Activated B cell treated with CpG ODN at 0.5 μM for 24 hours (primary cell): ENCODE measurements at places on chromosomes 1 and 21.

- H3K27me3 ChIP-seq = no peaks in the 10 kb centered on the region
- DNase-seq = no peak
- H3K4me1 ChIP-seq = no peaks in the 10 kb centered on the region
- H3K4me3 ChIP-seq = no peak overlapping the region
Measured at GRCh38 chr1:171226747-171227370, 21.4 kb upstream of the FMO1 start.

- H3K36me3 ChIP-seq = peaks cover 67% of the 10 kb centered on the region
- no peak overlapping the region for H3K27ac ChIP-seq
- no peak for DNase-seq
- H3K27me3 ChIP-seq = no peaks in the 10 kb centered on the region
Measured at GRCh38 chr1:44884746-44885145, 41.7 kb upstream of the PTCH2 start.

- no peaks in the 10 kb centered on the region for H3K36me3 ChIP-seq
- no peak overlapping the region for H3K4me3 ChIP-seq
- H3K27me3 ChIP-seq = no peaks in the 10 kb centered on the region
- peak overlapping the region; percentile 35 for H3K27ac ChIP-seq
- no peak for DNase-seq
Measured at GRCh38 chr1:226424221-226425003, 16.5 kb upstream of the PARP1 start.

DNA sequence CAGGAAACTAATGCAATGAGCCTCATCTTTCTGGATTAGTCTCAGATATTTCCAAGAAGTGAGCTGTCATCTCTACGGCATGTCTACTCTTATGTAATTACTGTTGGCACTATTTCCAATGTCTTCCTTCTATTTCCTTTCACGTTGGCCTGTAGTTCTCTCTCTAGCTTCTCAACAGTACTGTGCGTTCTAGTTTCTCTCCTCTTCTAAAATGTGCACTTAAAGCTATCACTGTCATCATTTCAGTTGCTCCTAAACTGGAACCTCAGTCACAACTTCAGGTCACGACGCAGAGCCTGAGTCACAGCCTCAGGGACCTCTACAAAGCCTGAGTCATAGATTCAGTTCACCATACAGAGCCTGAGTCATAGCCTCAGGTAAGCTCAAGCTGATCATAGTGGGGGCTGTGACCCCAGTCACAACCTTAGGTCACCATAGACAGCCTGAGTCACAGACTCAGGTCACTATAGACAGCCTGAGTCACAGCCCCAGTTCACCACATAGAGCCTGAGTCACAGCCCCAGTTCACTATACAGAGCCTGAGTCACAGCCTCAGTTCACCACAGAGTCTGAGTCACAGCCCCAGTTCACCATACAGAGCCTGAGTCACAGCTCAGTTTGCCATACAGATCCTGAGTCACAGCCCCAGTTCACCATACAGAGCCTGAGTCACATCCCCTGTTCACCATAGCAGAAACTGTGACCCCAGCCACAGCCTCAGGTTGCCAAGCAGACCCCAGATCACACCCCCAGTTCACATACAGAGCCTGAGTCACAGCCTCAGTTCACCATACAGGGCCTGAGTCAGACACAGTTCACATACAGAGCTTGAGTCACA lies 13.0 kb downstream of the WNT9A start:
- H3K4me3 ChIP-seq = no peak overlapping the region
- peaks cover 11% of the 10 kb centered on the region for H3K27me3 ChIP-seq
- no peak overlapping the region for H3K27ac ChIP-seq
- no peaks in the 10 kb centered on the region for H3K4me1 ChIP-seq
- no peaks in the 10 kb centered on the region for H3K36me3 ChIP-seq

GRCh38 chr1:91171898-91172297 lies 150.1 kb upstream of the ZNF644 start:
- no peak overlapping the region for H3K4me3 ChIP-seq
- no peaks in the 10 kb centered on the region for H3K4me1 ChIP-seq
- H3K27ac ChIP-seq = no peak overlapping the region
- H3K36me3 ChIP-seq = no peaks in the 10 kb centered on the region
- DNase-seq = no peak

- H3K27ac ChIP-seq = no peak overlapping the region
- peak; percentile 32 for DNase-seq
- H3K4me1 ChIP-seq = peaks cover 4% of the 10 kb centered on the region
- no peaks in the 10 kb centered on the region for H3K27me3 ChIP-seq
Measured at GRCh38 chr1:150464422-150464826, 22.8 kb upstream of the TARS2 start.

- no peak overlapping the region for H3K4me3 ChIP-seq
- DNase-seq = no peak
- no peaks in the 10 kb centered on the region for H3K36me3 ChIP-seq
- no peak overlapping the region for H3K27ac ChIP-seq
- no peaks in the 10 kb centered on the region for H3K27me3 ChIP-seq
Measured at GRCh38 chr21:42032266-42032665, 22.1 kb upstream of the ZBTB21 start.
